ENCODE measurements at places on chromosomes 5 and 9.

- no peak for DNase-seq
These were observed 10.9 kb downstream of the ACTL7B start for GRCh38 chr9:108844856-108845255.

DNA sequence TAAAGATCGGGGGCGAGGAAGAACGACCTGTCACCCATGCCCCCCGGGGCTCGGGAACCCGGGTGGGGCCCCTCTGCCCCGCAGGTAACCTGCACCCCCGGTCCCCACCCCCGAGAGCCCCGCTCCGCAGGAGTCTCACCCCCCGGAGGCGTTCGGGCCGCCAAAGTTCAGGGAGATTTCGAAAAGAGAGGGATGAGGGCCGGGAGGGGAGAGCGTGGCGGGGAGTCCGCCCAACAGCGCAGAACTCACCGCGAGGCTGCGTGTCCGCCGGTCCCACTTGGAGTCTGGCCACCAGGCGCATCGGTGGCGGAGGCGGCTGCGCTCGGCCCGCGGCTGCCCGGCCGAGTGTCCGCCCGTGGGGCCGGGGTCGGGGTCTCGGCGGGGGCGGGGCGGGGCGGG, at the start of gene PHF19:
Gene PHF19 (minus strand): TSS at position 347 of the 399 bp plus-strand sequence. CDS start 2,447 bp downstream, outside the sequence.
- DNase-seq: no peak

DNA sequence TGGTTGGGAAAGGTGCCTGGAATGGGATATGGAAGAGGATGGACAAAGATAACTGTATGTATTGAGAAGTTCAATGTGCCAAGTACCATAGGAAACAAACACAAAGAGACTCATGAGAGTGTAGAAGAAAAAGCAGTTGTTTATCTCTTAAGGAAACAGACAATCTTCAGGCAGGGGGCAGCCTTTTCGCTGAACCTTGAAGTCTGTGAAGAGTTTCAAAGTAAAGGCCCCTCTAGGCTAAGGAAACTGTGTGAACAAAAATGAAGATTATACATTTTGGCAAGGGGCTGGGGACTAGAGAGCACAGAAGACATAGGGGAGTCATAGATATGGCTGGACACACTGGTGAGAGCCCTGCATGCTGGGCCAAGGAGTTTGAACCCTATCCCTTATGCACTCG, 27.5 kb upstream of the FRMPD1 start:
- no peak for DNase-seq

- no peak for DNase-seq
These were observed 221.6 kb downstream of the NFIB start for GRCh38 chr9:14092344-14092743.

- no peak for DNase-seq
These were observed 361.6 kb downstream of the YTHDC2 start for GRCh38 chr5:113875096-113875495.

DNA sequence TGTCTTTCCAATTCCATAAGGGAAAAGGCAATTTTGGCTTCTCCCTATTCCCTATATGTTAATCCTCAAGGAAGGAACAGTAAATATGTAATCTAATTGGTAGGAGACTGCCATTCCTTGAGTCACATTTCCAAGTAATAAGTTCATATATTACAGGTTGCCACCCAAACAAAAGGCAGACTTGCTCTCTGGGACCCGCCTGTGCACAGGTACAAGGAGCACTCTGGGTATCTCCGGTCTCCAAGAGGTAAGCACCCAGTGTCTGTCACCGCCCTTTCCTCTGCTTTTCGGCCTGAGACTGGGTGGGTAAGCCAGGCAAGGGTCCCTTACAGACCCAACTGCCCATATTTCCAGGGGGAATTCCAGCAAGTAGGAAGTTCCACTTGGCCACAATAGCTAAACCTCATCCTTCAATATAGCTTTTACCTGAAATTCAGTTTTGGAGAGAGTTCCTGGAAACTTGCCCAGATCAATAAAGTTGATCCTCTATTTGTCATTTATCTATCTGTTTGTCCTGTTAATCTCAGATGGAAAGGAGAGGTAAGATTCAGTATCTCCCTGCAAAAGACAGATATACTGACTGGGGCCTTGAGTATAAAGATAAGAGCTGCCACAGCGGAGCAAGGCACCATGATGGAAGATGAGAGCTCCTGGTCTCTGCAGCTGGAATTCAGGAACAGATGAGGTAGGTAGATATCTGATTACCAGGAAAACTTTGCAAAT, 81.8 kb downstream of the SUSD1 start:
- no peak for DNase-seq

GRCh38 chr9:103364753-103365152, 369.6 kb downstream of the CYLC2 start:
- DNase-seq: no peak

DNA sequence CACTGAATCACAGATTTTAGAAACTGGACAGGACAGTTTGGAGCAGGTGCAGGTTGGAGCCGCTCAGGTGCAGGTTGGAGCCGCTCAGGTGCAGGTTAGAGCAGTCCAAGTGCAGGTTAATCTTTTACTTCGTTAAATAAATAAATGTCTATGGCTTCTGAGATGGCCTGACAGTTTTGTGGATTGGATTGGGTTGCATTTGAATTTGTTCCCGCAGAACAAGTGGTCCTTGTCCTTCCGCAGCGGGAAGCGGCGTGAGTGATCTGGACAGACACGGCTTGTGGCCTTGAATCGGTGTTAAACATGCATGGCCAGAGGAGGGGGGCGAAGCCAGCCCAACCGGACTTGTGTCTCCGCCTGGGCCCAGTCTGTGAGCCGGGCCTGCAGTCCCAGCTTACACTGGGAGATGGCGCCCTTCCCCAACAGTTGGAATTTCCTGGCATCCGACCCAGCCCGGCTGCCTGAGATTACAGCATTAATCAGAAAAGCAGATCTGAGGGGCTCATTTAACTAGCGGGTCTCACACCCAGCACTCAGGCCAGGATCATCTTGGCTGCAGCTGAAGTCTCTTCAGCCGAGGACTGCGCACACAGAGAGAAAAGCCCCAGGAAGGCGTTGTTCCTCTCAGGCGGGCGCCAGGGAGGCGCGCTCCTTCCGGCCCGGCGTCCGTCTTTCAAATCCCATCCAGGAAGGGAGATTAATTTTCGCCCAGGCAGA, 1.5 kb upstream of the OLFM1 start:
- no peak for DNase-seq

GRCh38 chr9:125829743-125830142, 82.6 kb downstream of the PBX3 start:
- DNase-seq: no peak

- no peak for DNase-seq
These were observed 88.3 kb downstream of the MTAP start for GRCh38 chr9:21890696-21891095.

DNA sequence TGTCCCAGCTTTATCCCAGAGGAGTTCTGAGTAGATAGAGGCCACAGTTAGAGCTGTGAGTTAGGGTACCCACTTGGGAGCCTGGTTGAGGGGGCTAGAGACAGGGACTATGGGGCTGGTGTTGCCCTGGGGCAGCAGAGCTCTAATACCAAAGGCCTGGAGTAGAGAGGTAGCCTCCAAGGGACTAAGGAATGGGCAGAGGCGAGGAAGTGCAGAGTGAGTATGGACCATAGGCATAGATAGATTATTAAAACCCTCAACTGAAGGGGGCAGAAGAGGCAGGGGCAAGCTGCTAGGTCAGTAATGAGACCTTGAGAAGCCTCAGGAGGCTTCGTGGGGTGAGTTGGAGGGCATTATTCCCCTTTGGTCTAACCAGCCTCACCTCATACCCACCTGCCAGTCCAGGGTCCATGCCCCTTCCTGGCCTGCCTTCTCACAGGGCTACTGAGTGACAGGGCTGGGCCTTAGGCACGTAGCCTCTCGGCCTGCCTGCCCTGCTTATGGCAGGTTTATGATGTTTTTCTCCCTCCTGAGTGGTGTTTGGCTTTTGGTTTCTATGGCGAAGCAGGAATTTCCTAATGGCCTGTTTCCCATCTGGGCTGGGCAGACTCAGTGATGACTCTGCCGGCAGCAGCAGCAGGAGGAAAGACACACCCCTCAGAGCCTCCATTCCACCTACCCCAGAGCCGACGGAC, 8.0 kb downstream of the PDLIM4 start:
- DNase-seq: no peak

- DNase-seq: no peak
These were observed 145.8 kb downstream of the PALM2AKAP2 start for GRCh38 chr9:109925799-109926198.

DNA sequence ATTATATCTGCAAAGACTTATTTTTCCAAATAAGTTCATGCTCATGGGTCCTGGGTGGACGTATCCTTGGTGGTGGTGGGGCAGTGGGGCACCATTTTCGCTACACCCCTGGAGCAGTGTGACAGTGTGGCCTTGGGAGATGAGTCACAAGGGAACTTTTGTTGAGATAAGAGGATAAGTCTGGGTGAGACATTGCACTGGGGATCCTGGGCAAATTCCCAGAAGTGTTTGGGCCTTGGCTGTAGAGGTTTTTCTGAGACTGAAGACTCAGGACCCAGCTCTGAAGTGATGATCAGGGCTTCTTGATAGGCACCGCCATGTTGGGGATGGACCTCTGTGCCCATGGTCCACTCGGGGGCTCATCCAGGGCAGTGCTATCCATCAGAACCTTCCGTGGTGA, 149.4 kb downstream of the MACROH2A1 start:
- DNase-seq: no peak

DNA sequence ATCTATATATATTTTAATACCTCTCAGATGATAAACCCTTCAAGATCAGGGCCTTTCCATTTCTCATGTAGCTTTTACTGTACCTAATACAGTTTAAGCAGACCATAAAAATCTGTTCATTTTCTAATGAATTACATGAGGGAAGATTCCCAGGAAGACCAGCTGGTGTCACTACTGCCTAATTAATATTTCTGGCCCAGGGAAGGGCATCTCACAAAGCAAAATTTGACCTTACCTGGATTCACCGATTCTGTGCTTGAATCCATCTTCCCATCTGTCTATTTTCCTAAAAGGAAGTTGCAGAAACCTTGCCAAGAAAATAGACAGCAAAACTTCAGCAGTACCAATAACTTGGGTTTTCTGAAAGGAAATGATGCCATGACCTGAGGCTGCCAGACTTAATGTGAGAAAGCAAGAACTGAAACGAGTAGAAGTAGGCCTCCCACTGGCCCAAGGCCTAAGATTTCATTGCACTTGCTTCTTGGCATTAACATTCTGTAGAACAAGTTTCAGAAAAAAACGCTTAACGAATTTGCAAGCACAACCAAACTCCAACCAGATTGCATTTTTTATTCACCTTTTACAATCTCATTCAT, 83.0 kb upstream of the GLIS3 start:
- DNase-seq: no peak

DNA sequence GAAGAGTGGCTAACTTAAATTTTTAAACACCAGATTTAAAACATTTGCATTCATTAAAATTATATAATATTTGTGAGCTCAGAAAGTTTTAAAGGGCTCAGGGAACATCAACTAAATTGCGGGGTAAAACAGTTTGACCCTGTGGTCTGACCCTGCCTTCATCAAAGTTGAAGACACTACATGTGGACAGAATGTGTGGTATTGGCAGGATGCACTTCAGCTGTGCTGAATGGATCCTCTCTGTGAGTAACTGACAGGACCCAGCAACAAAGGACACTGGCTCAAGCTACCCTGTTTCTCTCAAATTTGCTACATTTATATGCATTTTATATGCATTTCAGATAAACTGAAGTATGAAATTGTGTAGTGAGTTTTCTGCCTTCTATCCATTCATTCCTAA, 288.5 kb downstream of the ZNF608 start:
- no peak for DNase-seq

GRCh38 chr5:180976518-180976917, 12.1 kb upstream of the BTNL3 start:
- DNase-seq: no peak

GRCh38 chr9:70801181-70801829, 320.1 kb downstream of the TRPM3 start:
- no peak for DNase-seq

DNA sequence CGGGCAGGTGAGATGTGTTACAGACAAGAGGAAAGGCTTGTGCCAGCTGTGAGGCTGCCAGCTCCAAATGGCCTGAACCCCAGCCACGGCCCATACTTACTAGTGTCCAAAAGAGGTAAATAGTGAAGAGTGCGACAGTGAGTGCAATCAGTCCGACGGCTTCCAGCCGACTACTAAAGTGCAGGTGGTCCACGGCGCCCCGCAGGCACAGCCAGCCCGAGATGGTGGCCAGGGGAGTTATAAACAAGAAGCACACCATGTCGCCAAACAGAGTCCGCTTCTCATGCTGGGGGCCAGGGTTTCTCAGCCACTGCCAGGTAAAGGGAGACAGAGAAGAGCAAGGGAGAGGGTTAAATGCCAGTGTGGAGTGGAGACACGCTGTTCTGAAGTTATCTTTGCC, 101.1 kb downstream of the LMNB1 start:
- DNase-seq: no peak

DNA sequence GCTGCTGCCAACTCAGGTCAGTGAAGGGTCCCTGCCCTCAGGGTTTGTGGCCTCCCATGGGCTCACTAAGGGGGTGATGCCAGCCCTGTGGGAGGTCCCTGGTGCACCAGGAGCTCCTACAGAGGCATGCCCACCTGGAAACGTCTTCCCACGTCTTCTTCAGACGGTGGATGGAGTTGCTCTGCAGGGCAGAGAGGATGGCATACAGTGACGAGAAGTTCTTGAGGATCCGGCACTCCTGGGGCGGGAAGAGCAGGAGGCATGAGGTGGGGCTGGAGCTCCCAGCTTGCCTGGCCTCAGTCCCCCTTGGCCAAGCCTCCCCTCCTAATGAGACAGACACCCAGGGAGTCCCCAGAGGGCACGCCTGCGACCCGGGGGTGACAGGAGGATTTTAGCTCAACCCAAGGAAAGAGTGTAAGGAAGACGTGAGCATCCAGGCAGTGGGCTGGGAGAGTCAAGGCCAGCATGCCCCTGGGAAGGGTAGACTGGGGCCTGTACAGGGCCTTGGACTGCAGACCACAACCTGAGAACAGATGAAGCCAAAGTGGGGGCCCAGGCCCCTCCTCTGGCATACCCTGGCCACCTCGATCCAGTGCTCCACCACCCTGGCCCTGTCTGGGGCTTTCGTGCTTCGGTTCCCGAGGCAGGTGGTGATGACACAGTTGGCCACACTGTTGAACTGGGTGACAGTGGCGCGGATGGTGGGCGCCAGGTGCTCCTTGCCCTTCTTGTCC, 14.4 kb downstream of the RALGDS start:
- DNase-seq: no peak

- peak; percentile 24 for DNase-seq
These were observed at the start of gene ZFP62 for GRCh38 chr5:180860887-180861822. ZFP62 (minus strand) TSS chr5:180861276; CDS start chr5:180861219, 57 bp downstream.

GRCh38 chr9:98927724-98928123, 16.0 kb upstream of the COL15A1 start:
- DNase-seq: no peak

DNA sequence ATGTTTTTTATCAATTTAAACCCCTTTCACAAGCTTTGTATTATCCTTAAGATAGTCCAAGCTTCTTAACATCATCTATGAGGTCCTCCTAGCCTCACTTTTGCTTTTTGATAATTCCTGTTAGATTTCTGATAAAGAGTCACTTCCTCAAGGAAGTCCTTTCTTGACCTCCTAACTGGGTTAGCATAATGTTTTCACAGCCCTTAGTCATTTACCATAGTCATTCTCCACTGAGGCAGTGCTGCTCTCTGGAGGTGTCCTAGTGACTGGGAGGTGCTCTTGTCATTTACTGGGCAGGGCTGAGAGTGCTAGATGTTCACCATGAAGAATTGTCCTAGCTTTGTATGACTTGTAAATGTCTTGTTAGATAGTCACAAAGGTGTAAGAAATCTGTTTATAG, 26.4 kb downstream of the TNPO1 start:
- DNase-seq: no peak

Measured in cortex of kidney (tissue), 1 donor.